ENCODE measurements at places on chromosomes 2 and 18.

DNA sequence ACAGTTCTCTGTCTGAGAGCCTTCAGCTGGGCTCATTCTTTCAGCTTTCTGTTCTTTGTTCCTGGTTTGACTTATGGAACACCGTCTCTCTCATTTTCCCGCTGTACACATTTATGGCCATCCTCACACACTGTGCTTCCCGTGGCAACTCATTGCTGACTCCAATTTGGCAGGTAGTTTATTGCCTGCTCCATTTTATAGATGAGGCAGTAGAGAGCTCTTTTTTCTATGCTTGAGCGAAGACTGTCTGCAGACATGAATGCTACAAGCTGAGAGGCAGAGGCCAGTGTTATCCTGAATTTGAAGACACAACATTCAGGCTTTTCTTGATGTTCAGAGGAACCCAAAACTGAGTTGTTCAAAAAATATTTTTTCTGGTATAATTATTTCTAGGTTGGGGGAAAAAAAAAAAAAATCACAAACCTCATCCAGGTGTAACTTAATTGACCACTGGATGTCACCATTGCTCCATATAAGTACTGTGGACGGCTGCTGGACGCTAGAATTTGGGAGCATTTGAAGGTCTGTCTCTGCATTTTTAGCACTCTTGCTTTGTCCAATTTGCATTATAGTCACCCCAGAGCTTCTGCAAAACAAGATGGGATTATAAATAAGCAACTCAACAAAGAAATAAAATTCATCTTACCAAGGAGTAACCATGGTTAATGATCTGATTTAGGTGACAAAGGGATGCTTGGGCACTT lies 83.5 kb downstream of the HRH4 start:
- no peak for DNase-seq

DNA sequence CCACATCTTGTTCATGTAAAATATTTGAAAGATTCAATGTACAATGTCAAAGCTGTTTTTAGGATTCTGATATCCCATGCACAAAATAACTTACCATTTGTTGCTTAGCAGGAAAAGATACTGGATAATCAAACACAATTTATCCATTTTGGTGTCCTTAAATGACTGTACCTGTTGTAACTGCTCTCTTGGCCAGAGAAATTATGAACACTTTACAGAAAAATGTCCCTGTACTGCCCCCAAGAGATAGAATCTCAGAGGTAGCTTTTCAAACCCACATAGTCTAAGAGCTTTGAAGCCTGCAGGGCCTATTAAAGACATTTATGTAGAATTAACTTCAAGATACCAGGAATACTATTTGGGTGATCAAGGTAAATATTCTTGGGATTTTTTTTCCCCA lies 12.2 kb upstream of the ME2 start:
- no peak for DNase-seq

GRCh38 chr2:23636426-23636825 lies 251.4 kb downstream of the KLHL29 start:
- DNase-seq: no peak

DNA sequence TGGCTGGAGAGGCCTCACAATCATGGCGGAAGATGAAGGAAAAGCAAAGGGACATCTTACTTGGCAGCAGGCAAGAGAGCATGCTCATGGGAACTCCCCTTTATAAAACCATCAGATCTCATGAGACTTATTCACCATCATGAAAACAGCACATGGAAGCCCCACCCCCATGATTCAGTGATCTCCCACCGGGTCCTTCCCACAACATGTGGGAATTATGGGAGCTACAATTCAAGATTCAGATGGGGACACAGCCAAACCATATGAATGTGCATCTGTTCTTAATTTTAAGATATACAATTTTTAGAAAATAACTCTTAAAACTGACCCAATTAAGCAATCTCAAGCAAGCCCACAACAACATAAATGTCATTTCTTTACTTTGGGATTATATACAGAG lies 12.6 kb downstream of the C18orf63 start:
- DNase-seq: no peak

DNA sequence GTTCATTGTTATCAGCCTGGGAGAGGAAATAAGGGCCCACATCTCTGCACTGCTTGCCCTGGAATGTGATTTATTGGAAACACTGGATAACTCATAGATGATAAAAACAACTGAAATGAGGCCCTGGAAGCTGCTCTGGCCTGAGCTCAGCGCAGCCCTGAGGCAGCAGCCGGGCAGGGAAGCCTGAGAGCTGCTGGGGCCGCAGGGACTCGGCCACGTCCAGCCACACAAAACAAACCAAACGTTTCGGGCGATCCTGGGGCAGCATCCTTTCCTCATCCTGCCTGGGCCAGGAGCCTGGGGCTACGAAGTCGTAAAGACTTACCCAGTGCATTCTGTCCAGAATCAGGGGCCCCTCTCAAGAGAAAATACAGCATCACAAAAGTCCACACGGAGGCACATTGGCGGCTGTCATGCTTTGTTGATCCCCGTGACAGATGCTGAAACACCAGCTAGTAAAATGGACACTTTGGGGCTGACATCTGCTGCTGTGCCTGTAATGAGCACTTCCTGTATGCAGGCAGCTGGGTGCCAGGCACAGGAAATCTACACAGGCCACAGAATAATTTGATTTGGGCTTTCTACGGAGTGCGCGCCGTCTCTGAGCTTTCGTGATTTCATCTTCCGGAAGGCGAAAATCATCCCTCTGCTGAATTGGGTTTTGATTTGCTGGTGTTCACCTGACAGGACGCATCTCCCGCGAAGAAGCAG lies 250.6 kb downstream of the EIPR1 start:
- no peak for DNase-seq

DNA sequence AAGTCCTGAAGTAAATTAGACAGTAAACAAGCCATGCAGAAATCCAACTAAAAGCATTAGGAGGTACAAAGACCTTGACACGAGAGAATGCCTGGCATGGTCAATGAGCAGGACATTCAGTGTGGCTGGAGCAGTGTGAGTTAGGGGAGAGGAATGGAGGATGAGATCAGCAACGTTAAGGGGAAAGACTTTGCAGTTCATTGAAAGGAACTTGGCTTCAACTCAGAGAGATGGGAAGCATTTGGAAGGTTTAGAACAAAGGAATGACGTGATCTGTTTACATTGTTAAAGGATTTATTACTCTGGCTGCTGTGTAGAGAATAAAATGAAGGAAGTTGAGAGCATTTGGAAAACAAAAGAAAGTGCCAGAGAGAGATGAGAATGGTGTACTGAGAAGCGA lies 621.3 kb downstream of the XIRP2 start:
- no peak for DNase-seq

GRCh38 chr2:207327513-207327912 lies 161.8 kb upstream of the KLF7 start:
- DNase-seq: no peak

DNA sequence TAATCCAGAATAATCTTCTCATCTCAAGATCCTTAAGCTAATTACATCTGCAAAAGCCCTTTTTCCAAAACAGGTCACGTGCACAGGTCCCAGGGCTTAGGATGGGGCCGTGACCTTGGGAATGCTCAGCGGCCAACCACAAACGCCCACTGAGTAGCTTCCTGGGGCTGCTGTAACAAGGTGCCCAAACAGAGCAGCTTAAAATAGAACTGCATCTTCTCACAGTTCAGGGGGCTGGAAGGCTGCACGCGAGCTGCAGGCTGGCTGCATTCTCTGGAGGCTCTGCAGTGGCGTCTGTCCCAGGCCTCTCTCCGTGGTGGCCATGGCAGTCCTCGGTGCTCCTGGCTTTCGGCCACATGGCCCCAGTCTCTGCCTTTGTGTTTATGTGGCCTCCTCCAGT lies 31.9 kb downstream of the ADI1 start:
- DNase-seq: no peak

DNA sequence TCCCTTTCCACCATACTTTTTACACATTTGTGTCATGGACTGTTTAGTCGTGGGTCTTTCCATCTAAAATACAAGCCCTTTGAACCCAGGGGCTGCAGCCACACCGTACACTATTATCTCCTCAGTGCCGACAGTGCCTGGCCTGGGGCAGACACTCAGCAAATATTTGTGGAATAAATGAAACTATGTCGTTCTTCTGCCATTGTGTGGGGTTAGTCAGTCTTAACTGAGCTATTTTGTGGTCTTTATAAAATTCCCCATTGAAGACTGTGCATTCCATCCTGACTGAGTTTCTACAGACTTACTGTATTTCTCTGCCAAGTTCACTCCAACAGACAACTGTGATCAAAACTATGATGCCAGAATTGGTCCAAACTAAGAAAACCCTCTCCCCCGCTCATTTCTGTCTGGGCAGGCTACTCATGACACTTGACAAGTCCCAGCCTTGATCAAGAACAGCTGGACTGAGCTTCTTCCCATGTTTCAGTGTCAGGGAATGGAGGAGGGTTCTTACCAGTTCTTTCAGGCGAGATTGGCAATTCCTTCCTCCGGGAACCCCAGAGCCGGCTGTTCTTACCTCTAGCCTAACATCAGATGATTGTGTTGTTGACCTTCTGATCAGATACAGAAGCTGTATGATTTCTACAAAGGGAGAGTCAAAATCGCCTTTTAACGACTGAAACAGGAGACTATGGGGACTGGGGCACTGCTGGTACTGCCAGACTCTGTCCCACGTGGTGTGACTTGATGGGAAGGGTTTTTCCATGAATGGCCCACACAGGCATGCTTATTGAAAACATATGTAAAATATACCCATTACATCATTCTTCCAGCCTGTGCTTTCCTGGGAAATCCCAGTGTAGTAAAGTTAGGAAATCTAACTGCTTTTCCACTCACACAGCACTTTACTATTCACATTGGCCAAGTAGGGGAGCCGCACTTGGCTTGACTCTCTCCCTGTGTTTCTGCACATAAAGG lies 77.4 kb upstream of the NPAS2 start:
- DNase-seq: no peak

DNA sequence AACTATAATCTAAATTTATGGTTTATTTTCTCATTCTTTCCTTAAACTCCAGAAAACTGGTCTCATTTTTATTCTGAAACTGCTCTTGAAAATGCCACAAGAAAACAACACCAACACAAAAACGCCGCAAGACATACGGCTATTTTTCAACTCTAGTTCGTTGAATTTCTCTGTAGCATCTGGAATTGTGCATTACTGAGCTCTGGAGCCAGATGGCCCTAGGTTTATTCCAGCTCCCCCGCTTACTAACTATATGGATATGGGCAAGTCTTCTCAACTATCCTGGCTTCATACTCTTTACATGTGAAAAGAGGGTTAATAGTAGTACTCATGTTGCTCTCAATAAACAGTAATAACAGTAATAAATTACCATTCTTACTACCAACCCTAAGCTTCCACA lies 19.9 kb downstream of the FAM98A start:
- no peak for DNase-seq

DNA sequence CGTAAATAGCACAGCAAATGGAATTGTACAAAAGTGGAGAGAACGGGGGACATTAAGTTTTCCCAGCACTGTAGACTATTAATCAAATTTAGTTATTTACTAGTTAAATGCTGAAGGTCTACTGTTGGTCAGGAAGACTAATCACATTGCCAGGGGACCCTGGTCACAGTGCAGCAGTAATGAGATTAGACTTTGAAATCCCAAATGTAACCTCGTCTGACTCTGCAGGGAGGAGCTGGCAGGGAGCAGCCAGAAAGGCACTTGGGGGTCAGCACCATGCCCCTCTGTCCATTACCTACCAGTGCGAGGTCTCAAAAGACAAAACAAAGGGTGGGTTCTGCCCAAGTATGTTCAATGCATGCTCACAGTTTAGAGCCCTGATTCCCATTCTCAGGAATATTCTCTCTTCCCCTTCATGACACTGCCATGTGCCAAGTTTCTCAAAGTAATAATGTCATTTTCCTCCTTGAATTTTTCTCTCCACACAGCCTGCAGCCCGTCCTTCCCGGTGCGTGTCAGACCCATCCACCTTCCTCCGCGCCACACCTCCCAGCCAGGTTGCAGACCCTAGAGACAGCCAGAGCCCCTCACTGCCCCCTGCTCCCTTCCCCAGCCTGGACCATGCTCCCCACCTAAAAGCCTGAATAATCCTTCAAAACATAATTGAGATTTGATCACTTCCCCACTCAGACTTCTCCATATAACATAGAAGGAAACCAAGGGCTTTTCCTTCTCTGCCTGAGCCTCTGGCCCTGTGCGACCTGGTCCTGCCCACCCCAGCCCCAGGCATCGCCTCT lies 52.5 kb downstream of the TMEM18 start:
- DNase-seq: no peak

DNA sequence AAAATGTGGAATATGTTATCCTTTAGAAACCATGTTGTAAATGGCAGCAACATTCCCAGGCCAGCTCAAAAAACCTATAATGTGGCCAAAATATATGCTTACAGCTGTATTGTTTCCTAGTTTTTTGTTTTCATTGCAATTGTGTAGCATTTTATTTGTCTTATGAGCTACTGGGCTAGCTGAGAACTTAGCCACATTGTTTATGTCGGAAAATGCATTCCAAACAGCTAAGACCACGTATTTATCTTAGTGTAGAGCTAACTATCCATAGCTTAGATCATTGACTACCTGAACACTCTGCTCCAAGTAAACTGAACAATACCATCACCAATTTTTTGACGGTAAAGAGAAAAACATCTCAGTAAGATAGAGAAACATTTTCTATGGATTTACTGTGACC lies 38.4 kb downstream of the METAP1D start:
- DNase-seq: no peak

DNA sequence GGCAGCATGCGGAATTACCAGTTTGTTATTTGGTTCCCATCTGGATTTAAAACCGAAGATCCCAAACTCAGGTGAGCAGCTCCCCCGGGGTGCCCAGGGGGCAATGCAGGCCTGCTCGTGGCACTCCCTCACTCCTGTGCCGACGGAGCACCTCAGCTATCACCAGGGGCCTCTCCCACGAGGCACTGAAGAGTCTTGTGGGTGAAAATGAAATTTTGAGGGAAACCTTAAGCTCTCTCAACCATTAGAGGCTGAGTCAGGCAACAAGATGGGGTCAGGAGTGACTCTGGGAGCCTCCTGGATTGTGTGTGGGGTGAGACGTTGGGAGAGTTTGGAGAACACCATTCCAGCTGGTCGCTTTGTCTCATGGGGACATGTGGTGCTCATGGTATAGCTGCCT lies 189.0 kb downstream of the PRKCE start:
- DNase-seq: no peak

- DNase-seq: no peak
Observed at GRCh38 chr18:9854801-9855676, 30.7 kb upstream of the TXNDC2 start.

- DNase-seq: no peak
Observed at GRCh38 chr2:42999391-42999841, 207.0 kb upstream of the HAAO start.

DNA sequence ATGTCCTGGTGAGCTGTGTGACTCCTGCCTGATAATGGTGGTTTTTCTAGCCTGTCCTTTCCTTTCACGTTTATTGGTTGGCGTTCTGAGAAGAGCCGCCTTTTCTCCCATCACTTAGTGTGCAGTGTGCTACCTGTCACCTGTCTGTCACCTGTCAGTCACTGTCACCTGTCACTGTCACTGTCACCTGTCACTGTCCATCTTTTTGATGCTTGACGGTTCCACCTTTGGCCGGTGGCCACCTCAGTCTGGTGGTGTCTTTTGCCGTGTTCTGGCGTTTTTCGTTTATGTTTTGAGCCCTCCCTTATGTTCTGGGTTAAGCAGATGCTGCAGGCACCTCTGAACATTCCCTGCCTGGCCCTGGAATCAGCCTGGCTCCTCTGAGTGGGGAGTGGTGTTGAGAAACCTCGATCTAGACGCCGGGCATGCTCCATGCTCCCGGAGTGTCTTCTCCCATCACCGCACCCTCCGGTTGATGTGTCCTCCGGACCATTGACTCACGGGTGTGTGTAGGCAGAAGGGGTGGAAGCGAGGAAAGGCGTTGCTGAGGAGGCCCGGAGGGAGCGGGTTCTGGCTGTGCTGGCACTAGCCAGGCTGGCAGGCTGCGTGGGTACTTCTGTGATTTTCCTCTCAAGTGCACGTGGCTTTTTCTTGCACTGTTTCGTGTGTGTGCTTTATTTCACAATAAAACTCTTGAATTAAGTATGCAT lies 20.7 kb downstream of the DTYMK start:
- DNase-seq: no peak

All from stimulated activated CD8-positive, alpha-beta memory T cell treated with anti-CD3 and anti-CD28 coated beads, Interleukin-15, amount 100 ng/mL, for 48 hours (primary cell).